HFFc6 (cell line): ENCODE measurements at places on chromosomes 1 and 21.

GRCh38 chr1:231847612-231848397 lies 221.2 kb downstream of the DISC1 start:
- DNase-seq, result no peak

DNA sequence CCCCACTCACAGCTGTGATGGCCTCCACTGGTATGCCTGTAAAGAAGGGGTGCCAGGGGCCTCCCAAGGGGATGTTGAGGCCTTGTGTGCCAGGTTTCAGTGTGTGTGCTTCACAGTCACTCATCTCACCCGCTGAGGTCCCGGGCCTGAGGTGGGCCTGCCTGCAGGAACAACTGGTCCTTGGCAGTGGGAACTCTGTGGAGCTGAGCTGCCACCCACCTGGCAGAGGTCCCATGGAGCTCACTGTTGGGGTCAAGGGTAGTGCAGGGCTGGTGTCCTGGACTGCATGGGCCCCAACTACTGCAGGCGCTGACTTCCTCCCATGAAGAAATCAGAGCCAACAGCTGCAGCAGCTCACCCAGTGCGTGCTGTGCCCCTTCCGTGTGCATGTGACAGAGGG lies 17.3 kb upstream of the ZNF678 start:
- DNase-seq, result no peak

DNA sequence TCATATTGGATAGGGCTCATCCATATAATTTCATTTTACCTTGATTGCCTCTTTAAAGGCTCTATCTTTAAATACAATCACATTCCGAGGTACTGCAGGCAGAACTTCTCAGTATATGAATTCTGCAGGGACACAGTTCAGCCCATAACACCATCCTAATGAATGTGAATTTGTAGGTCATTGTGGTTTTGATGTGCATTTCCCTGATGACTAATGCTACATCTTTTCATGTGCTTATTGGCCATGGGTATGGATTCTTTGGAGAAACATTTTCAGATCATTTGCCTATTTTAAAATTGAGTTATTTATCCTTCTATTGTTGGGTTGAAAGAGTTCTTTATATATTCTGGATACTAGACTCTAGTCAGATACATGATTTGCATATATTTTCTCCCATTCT lies 9.6 kb upstream of the RPS6KC1 start:
- peak; percentile 63 for DNase-seq

DNA sequence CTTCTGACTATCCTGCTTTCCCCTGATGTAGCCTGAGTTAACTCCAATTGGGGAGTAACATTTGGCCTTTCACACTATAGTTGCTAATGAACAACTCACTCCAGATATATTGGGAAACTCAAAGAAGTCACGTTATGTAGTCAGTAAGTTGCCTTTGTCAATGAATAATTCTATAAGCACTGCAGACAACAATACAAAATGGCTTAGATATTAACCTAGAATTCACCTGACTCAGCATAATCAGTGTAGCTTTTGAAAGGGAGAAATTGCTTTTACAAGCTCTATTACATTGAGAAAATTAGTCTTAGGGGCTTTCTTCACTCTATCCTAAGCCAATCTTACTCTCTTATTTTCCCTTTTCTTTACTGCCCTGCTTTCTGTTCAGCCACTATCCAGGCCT lies 303.5 kb upstream of the NR5A2 start:
- no peak for DNase-seq

DNA sequence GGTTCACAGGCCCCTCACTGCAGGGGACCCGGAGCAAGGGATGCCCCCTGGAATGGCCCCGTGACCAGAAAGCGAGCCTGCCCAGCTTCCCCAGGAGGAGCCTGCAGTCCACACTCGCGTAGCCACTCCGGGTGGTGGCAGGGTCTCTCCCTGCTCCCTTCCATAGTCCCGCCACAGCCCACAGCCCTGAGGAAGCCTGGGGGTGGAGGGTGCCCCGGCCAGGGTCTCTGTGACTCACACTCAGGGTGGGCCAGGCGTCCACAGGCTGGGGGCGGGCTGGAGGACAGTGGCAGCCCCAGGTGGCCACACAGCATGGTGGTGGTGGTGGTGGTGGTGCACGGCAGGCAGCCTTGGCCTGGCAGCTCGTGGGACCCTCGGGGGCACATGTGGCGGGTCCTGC lies 15.6 kb downstream of the YBEY start:
- DNase-seq, result no peak

- DNase-seq, result no peak
These were observed 14.2 kb downstream of the COL6A2 start for GRCh38 chr21:46111857-46112724.

DNA sequence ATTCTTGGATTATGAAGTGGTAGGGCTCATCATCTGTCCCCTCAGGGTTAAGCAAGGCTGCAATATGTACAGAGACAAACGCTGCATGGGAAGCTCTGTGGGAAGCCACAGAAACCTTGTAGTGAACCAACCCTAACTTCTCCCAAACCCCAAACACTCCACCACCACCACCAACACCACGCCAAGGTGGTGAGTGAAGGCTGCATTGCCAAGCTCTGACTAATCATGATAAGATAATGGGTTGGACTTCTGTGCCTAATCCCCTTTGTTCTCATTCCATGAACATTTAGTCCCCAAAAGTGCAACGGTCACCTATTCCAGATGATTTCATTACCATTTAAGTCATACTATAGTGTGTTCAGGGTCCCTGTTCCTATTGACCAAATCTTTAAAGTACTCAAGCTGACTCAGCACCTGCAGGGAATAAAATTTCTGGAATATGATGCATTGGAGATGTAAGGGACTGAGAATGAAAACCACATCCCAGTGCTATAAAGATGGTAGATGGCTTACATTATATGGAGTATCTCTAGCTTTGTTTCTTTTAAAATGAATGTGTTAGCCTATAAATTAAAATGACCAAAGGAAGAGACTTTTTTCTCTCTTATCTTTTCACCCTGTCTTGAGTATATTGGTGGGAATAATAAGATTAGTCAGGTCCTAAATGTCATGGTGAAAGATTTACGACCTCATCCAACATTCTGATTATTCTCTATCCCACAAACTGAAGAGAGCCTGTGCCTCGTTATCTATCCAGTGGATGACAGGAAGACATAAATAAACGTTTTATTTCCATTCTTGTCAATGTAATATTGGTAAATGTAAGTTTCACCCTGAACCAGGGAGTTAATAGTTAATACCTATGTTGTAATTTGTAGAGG lies 22.6 kb upstream of the PLD5 start:
- DNase-seq, result no peak

- DNase-seq, result peak; percentile 53
These were observed 744 bp upstream of the DDX20 start for GRCh38 chr1:111754984-111755330.

GRCh38 chr1:219283541-219283940 lies 109.9 kb downstream of the LYPLAL1 start:
- peak; percentile 18 for DNase-seq

DNA sequence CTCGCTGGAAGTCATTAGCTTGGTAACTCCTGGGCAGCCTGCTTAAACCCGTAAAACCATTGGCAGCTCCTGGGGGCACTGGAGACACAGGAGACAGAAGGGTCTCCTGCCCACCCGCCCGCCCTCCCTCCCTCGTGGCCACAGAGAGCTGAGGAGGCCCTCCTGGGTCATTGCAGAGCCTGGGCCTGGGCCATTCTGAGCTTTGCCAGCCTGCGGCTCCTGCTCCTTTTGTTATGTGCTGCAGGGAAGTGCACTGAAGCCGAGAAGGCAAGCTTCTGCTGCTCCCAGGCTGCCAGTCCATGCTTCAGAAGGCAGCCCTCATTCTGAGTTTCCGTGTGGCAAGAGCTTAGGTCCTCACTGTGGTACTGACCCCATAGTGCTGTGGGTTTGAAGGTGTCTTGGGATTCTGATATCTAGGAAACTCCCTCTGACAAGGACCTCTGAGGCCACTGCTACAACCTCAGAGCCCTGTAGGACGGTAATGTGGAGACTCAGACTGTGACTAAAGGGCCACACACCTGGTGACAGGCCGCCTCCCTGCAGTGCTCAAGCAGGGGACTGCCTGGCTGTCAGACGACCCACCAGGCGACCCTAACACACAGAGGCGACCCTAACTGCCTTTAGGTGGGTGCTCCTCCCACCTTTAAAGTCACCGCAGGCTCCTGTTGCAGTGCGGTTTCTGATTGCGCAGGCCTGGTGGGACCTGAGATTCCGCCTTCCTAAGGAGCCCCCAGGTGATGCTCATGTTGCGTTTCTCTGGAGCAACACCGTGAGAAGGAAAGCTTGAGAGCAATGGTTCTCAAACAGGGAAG lies 118.7 kb downstream of the IER5 start:
- no peak for DNase-seq

DNA sequence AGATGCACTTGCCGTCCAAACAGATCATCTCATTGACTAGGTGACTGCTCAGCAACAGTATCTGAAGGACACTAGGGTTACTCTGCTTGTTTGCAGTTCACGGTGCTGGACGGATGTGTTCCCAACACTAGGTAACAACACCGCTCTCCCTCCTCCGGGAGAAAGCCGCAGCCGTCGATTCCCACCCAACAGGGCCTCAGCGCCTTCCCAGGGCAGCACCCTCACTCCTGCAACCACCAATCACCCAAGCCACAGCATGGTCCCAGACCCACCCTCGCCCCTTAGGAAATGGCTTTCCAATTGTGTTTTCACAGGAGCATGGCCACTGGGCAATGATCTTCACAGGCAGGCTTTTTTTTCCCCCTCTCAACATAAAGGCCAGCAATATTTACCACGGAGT lies 779 bp downstream of the TLR5 start:
- DNase-seq, result no peak

DNA sequence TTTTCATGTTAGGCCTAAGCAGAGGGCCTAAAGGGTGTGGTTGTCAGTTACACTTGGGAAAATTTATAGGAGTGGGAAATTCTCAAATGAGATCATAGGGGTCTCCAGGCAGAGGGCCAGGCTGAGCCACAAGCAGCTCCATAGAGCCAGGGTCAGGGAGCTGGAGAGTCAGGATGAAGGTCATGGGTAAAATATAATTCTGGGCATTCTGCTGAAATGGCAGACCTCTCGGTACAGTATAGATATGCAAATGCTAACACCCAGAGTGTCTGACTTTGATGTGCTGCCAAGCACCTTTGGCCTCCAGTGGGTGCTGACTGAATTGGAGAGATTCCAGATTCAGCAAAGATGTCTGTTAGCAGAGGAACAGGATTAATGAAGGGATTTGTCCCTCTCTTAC lies 40.1 kb downstream of the DNM3 start:
- DNase-seq, result no peak

DNA sequence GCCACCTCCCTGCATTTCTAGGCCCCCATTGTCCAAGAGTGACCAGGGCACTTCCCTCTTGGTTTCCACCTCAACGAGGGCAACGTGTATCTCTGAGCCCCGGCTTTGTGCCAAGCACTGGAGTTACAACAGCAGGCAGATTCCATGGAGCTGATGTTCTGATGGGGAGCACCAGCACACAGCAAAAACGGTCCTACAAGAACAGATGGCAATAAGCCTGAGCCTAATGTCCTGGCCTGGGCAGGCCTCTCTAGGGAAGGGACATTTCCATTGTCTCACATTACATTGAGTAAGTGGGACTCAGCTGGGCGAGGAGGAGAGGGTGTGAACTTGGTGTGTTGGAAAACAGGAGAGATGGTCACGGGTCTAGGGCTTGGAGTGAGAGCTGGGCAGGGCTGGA lies 27.2 kb upstream of the NPPB start:
- DNase-seq, result no peak

DNA sequence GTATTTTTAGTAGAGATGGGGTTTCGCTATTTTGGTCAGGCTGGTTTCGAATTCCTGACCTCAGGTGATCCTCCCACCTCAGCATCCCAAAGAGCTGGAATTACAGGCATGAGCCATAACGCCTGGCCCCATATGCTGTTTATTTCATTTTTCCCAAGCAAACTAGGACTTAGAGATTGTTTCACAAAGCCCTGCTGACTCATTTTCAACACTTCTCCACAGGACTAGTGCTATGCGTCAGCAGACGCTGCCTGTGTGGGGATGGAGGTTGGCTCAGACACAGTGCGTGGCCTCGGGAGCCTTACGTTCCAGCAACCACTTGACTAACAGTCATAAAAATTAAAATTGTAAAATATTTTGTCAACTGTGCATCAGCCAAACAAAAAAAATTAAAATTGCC lies 22.7 kb downstream of the PKNOX1 start:
- peak; percentile 92 for DNase-seq

GRCh38 chr21:15826147-15826780 lies 96.5 kb downstream of the USP25 start:
- DNase-seq, result peak; percentile 17

- DNase-seq, result no peak
These were observed 362.8 kb downstream of the GPATCH2 start for GRCh38 chr1:217268058-217268457.

GRCh38 chr1:8974551-8974950 lies 28.9 kb downstream of the CA6 start:
- no peak for DNase-seq

DNA sequence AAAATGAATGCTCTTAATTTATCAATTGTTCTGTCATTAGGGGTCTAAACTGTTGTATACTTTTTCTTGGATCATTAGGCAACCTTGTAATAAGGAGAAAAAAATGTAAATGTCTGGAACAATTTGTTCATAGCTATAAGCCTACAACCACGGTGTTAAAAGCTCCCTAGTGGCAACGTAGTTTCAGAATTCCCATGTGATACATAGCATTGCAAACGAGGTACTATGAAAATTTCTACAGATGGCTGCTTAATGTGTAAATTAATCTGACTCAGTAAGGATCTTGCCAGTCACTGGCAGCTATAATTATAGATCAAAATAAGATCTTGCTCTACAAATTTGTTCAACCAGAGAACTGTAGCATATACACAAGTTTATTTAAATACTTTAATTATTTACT lies 304.1 kb upstream of the ADGRL4 start:
- no peak for DNase-seq

DNA sequence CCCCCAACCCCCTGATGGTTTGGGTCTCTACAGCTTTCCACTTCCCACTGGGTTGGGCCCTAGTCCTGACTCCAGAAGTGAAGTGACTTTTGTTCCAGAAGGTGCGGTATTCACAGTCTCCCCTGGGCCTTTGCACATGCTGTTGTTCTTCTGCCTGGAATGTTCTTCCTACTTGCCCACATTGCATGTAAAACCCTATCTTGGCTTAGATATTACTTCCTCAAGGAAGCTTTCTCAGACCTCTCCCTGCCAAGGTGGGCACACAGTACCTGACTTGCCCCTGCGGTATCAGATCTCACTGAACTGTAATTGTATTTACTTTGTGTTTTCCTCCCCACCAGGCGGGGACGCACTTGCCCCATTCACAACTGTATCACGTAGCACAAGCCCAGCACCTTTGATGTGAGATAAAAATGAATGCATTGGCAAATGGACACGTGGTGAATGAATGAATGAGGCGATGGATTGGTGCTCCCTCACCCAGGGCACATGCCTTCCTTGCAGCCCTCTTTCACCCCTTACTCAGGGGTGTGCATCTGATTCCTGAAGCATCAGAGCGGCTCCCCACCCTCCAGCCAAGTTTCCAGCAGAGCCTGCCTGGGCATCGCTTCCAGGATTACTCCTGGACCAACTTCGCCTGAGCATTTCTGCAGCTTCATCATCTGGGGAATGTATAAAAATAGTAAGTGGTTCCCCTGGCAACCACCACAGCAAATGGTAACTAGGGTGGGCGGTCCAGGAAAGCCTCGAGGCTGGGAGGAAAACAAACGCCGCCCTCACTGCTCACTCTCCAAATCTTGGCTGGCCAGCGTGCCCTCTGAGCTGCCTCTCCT lies 19.8 kb downstream of the NENF start:
- DNase-seq, result peak; percentile 70
